HFFc6 (cell line): ENCODE measurements at places on chromosomes 4 and X. TPM values are rescaled to one million over a fixed set of nuclear protein-coding genes. Genes with fewer than 3 reads are reported as not detected.

JCHAIN gene
- total RNA-seq: 1.3 TPM in 2 of 3 replicates, not detected in the other

ADH1C gene
- not detected in 2 replicates for total RNA-seq

DNA sequence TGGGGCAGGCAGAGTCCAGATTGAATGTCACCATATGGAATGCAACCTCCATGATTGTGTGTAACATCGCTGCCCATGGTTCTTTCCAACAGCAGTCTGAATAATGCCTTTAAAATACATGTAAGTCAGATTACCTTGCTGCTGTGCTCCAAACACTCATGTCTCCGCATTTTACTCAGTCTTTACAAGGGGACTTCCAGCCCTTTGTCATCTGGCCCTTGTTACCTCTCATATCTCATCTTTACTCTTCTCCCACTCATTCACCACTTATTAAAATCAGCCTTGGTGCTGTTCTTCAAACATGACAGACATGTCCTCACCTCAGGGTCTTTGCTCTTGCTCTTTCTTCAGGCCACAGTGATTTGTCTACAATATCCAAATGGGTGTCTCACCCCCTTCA is 200.4 kb upstream of the GYPA start:
- no peak overlapping the region for H3K4me3 ChIP-seq
- no peaks in the 10 kb centered on the region for H3K36me3 ChIP-seq
- no peak overlapping the region for H3K27ac ChIP-seq
- DNase-seq: no peak

DNA sequence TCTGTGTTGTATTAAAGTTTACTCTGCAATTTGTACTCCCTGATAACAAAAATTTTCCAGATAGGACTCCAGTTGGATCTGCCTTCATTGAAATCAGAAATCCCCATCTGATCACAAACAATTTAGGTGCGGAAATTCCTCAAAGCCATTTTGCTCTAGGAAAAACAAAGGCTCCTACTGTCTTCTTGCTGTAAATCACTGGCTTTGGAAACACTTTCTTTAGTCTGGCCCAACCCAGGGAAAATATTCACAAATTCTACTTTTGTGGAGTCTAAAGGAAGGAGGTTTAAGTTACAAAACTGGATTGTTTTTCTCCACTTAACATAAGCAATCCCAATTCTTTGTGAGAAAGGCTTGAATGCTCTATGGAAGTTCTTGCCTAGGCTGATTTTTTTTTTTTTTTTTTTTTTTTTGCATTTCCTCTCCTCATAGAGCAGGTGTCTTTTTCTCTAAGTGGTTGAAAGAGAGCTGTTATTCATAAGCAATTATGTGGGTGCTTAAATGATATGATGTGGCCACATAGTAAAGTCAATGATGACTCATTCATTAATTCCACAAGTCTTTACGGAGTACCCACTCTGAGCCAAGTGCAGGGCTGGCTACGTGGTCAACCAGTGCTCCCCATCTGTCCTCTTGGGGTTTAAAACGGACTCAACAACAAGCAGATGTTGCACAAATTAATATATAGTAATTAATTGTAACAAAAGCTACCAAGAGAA is 261.4 kb downstream of the LDB2 start:
- H3K4me3 ChIP-seq: no peak overlapping the region
- H3K4me1 ChIP-seq: peaks cover 29% of the 10 kb centered on the region
- peaks cover 2% of the 10 kb centered on the region; the same call in 1 of the 2 replicates for H3K27me3 ChIP-seq
- no peak for DNase-seq
- H3K36me3 ChIP-seq: peaks cover 22% of the 10 kb centered on the region

DNA sequence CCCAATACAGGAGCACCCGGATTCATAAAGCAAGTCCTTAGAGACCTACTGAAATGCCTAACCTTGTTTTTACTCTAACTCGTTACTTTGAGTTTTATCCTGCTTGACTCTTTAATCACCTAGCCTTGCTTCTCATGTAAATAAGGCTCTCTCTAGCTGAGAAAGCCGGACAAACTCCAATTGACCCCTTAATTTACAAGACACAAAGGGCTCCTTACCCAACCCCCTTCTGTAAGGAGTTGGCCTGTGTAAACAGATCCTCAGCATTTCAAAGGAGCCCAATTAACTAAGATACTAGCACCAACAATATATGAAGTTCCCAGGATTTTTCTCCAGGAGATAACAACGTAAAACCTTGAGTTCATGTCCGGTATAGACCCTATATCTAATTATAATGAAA is 61.7 kb downstream of the CT47B1 start:
- H3K36me3 ChIP-seq: no peaks in the 10 kb centered on the region
- no peak for DNase-seq
- peaks cover 6% of the 10 kb centered on the region; the same call in 1 of the 2 replicates for H3K27me3 ChIP-seq
- H3K4me1 ChIP-seq: no peaks in the 10 kb centered on the region
- H3K4me3 ChIP-seq: no peak overlapping the region
- no peak overlapping the region for H3K27ac ChIP-seq

- H3K4me3 ChIP-seq: no peak overlapping the region
- no peaks in the 10 kb centered on the region for H3K4me1 ChIP-seq
- H3K27me3 ChIP-seq: no peaks in the 10 kb centered on the region
- H3K27ac ChIP-seq: no peak overlapping the region
- H3K36me3 ChIP-seq: no peaks in the 10 kb centered on the region
- DNase-seq: no peak
Observed at GRCh38 chr4:11166606-11167005, 262.1 kb downstream of the HS3ST1 start.

- peak overlapping the region; percentile 33; the same call in 1 of the 2 replicates for H3K27ac ChIP-seq
- no peaks in the 10 kb centered on the region for H3K36me3 ChIP-seq
- H3K27me3 ChIP-seq: no peaks in the 10 kb centered on the region
- H3K4me3 ChIP-seq: peak overlapping the region; percentile 32; the same call in 1 of the 2 replicates
- peaks cover 36% of the 10 kb centered on the region for H3K4me1 ChIP-seq
- DNase-seq: peak; percentile 51
Observed at GRCh38 chr4:101304916-101305315, 42.4 kb downstream of the PPP3CA start.

DNA sequence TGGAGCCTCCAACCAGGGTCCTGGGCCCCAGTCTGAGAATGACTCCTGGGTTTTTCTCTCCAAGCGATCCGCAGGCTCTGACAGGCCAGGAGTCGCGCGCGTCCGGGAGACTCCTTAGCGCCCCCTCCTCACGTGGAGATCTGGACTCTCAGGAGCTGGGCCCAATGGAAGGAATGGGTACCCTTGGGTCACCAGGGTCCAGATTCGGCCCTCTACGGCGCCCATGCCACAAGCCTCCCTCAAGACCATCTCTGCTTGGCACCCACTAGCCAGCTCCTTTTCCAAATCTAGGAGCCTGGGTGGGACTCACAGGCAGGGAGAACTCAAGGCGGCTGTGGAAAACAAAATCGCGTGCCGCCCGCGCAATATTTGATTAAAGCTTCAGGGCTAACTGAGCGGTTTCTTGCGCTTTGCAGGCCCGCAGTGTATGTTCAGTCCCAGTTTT is 7.1 kb downstream of the HAND2 start:
- H3K4me3 ChIP-seq: peak overlapping the region; percentile 90
- H3K36me3 ChIP-seq: peaks cover 27% of the 10 kb centered on the region; the same call in 1 of the 2 replicates
- peak overlapping the region; percentile 96; the same call in 1 of the 2 replicates for H3K27ac ChIP-seq
- DNase-seq: no peak

DNA sequence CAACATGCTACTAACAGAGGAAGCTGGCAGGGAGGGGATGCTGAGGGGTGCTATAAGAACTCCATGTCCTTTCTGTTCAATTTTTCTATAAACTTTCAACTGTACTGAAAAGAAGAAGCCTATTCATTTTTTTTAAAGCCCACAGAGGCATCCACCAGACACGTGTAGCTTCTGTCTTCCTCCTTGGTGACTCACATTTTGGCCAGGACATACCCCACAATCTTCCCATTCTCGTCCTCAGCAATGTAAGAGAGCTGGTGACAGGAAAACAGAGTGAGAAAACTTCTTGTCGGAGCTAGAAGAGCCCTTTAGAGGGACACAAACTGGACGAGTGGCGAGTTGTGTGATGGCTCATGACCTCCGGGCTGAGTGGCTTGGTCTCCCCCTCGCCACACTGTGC is 1.1 kb downstream of the NAA10 start:
- peaks cover 5% of the 10 kb centered on the region; the same call in 1 of the 2 replicates for H3K36me3 ChIP-seq
- H3K27me3 ChIP-seq: peaks cover 2% of the 10 kb centered on the region
- peak overlapping the region; percentile 93 for H3K4me3 ChIP-seq
- H3K27ac ChIP-seq: peak overlapping the region; percentile 84
- H3K4me1 ChIP-seq: peaks cover 6% of the 10 kb centered on the region; the same call in 1 of the 2 replicates
- peak; percentile 41 for DNase-seq

DNA sequence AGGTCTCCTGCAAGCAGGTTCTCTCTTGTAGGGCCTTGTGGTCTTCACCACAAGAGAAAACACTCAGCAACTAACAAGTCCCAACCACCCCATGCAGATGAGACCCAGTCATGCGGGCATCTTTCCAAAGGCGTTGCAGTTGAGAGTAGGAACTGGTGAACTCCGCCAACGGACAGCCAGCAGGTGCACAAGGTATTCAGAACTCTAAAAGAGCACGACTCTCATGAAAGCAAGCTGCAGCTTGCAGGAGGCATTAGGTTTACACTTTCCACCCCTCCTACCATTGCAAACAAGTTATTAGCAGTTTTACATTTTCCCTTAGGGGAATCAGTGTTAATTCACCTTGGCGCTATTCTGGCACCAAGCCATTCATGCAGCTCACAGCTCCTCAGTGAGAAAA is 173.4 kb upstream of the KIT start:
- peaks cover 4% of the 10 kb centered on the region; the same call in 1 of the 2 replicates for H3K4me1 ChIP-seq
- no peaks in the 10 kb centered on the region for H3K36me3 ChIP-seq
- no peak for DNase-seq
- no peak overlapping the region for H3K27ac ChIP-seq
- no peak overlapping the region for H3K4me3 ChIP-seq
- peaks cover 9% of the 10 kb centered on the region for H3K27me3 ChIP-seq

DNA sequence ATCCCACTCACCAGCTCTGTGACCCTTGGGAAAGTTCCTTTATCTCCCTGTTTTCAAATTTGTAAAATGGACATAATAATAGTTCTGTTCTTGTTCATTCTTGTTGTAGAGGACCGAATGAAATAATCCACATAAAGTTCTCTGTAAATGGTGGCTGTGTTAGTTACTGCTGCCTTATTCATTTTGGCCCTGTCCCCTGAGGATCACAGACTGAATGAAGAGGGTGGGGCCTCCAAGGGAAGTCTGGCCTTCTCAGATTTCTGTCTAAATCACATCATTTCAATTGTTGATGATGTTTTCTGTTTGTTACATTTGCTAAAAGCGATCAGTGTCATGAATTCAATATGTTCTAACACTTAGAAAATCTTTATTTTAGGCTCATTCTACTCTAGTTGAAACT is 117.9 kb downstream of the PPEF1 start:
- DNase-seq: no peak
- no peak overlapping the region for H3K27ac ChIP-seq
- H3K4me3 ChIP-seq: no peak overlapping the region

DNA sequence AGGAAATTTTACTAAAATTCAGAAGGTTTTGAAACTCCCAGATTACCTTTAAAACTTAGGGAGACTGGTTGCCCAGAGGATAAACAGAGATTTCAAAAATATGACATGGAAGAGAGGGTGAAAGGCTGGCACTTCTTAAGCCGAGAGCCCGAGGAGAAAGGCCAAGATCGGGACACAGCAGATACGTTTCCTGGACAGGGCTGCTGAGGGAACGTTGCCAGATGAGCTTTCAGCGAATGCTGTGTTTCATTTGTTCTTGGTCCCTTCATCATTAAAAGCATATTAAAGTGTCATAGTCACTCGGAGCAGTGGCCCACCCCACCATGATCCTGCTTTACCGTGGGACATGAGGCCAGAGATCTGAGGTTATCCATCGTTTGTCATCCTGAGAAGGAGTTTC is 37.9 kb upstream of the STOX2 start:
- H3K27me3 ChIP-seq: peaks cover 20% of the 10 kb centered on the region
- H3K4me1 ChIP-seq: no peaks in the 10 kb centered on the region
- DNase-seq: no peak
- no peak overlapping the region for H3K27ac ChIP-seq
- H3K4me3 ChIP-seq: no peak overlapping the region

DNA sequence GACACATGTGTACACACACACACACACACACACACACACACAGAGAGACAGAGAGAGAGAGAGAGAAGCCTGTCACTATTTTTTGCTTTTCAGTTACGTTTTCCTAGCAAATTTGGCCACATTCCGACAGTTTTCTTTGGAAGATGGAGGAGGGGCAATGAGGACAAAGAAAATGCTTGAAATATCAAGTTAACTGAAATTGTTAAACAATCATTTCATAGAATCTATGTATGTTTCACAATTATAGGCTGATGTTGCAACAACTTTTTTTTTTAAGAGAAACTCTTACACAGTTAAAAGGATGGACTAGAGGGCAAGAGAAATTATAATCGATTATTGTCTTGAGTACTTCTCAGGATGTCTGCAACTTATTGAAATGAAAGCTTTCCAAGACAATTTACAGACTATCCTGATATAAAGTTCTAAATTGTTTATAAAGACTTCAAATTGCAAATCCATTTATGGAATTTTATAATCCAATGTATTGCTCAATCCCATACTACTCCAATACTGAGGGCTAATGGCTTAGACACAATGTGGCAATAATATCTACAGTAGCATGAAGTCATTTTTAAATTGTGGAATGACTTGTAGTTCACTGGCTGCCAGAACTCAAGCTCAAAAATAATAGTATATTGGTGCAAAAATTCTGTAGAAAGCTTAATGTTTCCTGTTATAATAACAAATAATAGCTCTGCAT is 647.0 kb upstream of the PCDH7 start:
- no peak overlapping the region for H3K27ac ChIP-seq
- H3K27me3 ChIP-seq: no peaks in the 10 kb centered on the region
- no peaks in the 10 kb centered on the region for H3K4me1 ChIP-seq
- H3K36me3 ChIP-seq: no peaks in the 10 kb centered on the region
